ENCODE measurements at places on chromosomes 6 and 20.

DNA sequence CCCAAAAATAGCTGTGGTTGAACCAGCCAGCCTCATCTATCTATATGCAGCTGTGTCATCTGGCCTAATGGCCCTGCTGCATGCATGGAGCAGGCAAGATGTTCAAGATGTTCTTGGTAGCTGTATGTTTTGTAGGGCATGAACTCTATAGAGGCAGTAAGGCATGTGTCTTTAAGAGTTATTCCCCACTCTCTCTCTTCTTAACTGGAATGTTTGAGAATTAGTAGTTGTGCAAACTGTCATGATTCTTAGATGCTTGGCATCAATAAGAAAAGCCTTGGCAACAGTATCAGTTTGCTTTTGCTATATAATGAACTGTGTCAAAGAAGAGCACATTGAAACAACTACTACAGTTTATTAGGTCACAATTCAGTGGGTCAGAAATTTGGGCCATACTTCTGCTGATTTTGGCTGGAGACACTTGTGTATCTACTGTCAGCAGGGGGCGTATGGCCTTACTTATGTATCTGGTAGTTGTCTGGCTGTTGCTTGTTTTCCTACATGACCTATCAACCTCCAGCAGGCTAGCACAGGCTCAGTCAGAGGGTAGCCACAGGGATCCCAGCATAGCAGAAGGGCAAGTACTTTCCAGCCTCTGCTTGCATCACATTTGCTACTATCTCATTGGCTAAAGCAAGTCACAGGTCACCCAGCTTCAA is 56.1 kb upstream of the LAMP5 start:
- peak; percentile 74 for DNase-seq
- no peaks in the 10 kb centered on the region for H3K4me1 ChIP-seq
- H3K27me3 ChIP-seq = no peaks in the 10 kb centered on the region
- H3K36me3 ChIP-seq = no peaks in the 10 kb centered on the region
- no peak overlapping the region for H3K27ac ChIP-seq

DNA sequence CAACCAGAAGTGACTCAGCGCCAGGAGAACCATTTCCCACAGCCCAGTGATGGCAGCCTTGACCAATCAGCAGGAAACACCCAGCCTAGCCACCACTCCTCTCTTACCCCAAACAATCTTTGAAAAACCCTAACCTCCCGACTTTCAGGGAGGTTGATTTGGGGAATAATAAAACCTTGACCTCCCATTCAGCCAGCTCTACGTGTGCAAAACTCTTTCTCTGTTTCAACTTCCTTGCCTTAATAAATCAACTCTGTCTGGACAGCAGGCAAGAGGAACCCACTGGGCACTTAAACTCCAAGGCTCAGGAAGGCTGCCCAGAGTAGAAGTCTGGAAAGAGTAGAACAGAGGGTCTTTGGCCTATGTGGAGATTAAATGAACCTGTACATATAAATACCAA is 35.0 kb downstream of the SERPINB1 start:
- H3K36me3 ChIP-seq = no peaks in the 10 kb centered on the region
- no peak overlapping the region for H3K4me3 ChIP-seq
- H3K27ac ChIP-seq = no peak overlapping the region
- no peak for DNase-seq
- no peaks in the 10 kb centered on the region for H3K27me3 ChIP-seq

GRCh38 chr6:36753671-36754405 is 56.2 kb downstream of the RAB44 start:
- H3K4me1 ChIP-seq = peaks cover 62% of the 10 kb centered on the region
- DNase-seq = no peak
- no peaks in the 10 kb centered on the region for H3K36me3 ChIP-seq
- H3K4me3 ChIP-seq = no peak overlapping the region
- H3K27me3 ChIP-seq = no peaks in the 10 kb centered on the region
- H3K27ac ChIP-seq = no peak overlapping the region

DNA sequence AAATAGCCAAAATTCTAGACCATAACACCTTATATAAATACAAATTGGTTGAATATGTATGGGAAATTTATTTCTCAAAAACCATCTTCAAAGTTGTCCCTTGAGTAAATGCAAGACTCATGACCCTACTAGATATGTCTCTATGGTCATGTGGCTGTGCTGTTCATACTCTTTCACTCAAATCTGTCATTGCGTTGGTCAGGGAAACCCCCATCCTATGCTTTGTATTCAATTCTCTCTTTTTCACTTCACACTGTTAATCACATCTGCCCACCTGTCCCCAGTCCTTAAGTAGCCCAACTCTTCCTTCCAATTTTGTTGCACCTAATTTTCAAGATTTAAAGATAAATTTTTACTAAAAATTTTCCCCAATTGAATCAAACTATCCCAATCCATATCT is 51.0 kb downstream of the RPS12 start:
- H3K27me3 ChIP-seq = no peaks in the 10 kb centered on the region
- no peak overlapping the region for H3K27ac ChIP-seq
- H3K4me3 ChIP-seq = no peak overlapping the region
- DNase-seq = no peak

GRCh38 chr20:36761125-36761524 is 12.4 kb downstream of the DSN1 start:
- no peak overlapping the region for H3K27ac ChIP-seq
- no peak overlapping the region for H3K4me3 ChIP-seq
- H3K36me3 ChIP-seq = peaks cover 16% of the 10 kb centered on the region
- DNase-seq = no peak
- H3K27me3 ChIP-seq = no peaks in the 10 kb centered on the region

GRCh38 chr20:49445176-49445575 is 37.3 kb downstream of the KCNB1 start:
- no peaks in the 10 kb centered on the region for H3K4me1 ChIP-seq
- no peaks in the 10 kb centered on the region for H3K27me3 ChIP-seq
- no peak for DNase-seq
- H3K36me3 ChIP-seq = no peaks in the 10 kb centered on the region
- no peak overlapping the region for H3K4me3 ChIP-seq

GRCh38 chr20:50138120-50138478 is 15.4 kb downstream of the PEDS1 start:
- H3K36me3 ChIP-seq = peaks cover 7% of the 10 kb centered on the region
- H3K4me1 ChIP-seq = no peaks in the 10 kb centered on the region
- DNase-seq = no peak
- no peak overlapping the region for H3K4me3 ChIP-seq
- no peaks in the 10 kb centered on the region for H3K27me3 ChIP-seq
- no peak overlapping the region for H3K27ac ChIP-seq
